IgD-negative memory B cell (primary cell): ENCODE measurements at places on chromosomes 6 and 20. TPM values are rescaled to one million over a fixed set of nuclear protein-coding genes. Genes with fewer than 3 reads are reported as not detected.

DSP gene
- 3.2 TPM for polyA plus RNA-seq

GMPR gene
- polyA plus RNA-seq = 1.3 TPM

GPR6 gene
- not detected for polyA plus RNA-seq

ADGRF4 gene
- not detected for polyA plus RNA-seq

TFAP2D gene
- not detected for polyA plus RNA-seq

GNAS-AS1 gene
- polyA plus RNA-seq = not detected

RGS17 gene
- polyA plus RNA-seq = 0.05 TPM

MCHR2 gene
- not detected for polyA plus RNA-seq

CYP21A2 gene
- polyA plus RNA-seq = not detected

APOBEC2 gene
- 0.33 TPM for polyA plus RNA-seq

TGM3 gene
- not detected for polyA plus RNA-seq

SLC22A2 gene
- polyA plus RNA-seq = not detected

POM121L2 gene
- polyA plus RNA-seq = not detected

PNPLA1 gene
- 0.19 TPM for polyA plus RNA-seq

MLIP gene
- not detected for polyA plus RNA-seq

ASIP gene
- not detected for polyA plus RNA-seq

PHF20 gene
- 107 TPM for polyA plus RNA-seq

ULBP3 gene
- polyA plus RNA-seq = 1.1 TPM

SRMS gene
- 0.43 TPM for polyA plus RNA-seq

SOBP gene
- 1.0 TPM for polyA plus RNA-seq

SEL1L2 gene
- not detected for polyA plus RNA-seq

KCNQ2 gene
- 0.29 TPM for polyA plus RNA-seq

SLC25A27 gene
- not detected for polyA plus RNA-seq

CST9 gene
- polyA plus RNA-seq = not detected

MYLK2 gene
- not detected for polyA plus RNA-seq

PFDN6 gene
- 49.3 TPM for polyA plus RNA-seq

TP53TG5 gene
- not detected for polyA plus RNA-seq

SIRPB1 gene
- polyA plus RNA-seq = 2.0 TPM

MAP3K5 gene
- 6.0 TPM for polyA plus RNA-seq

DDO gene
- polyA plus RNA-seq = not detected

PGC gene
- polyA plus RNA-seq = not detected

PROKR2 gene
- polyA plus RNA-seq = not detected

SLC32A1 gene
- polyA plus RNA-seq = not detected

NR2E1 gene
- not detected for polyA plus RNA-seq

BPI gene
- not detected for polyA plus RNA-seq

FAXC gene
- not detected for polyA plus RNA-seq

ZNF334 gene
- polyA plus RNA-seq = not detected

DLL1 gene
- 0.10 TPM for polyA plus RNA-seq
